Neural crest cell (in vitro differentiated cells): ENCODE measurements at places on chromosomes 6 and 20. TPM values are rescaled to one million over a fixed set of nuclear protein-coding genes. Genes with fewer than 3 reads are reported as not detected.

Gene LRFN2
- total RNA-seq: 0.14 TPM in 1 of 2 replicates, not detected in the other

DNA sequence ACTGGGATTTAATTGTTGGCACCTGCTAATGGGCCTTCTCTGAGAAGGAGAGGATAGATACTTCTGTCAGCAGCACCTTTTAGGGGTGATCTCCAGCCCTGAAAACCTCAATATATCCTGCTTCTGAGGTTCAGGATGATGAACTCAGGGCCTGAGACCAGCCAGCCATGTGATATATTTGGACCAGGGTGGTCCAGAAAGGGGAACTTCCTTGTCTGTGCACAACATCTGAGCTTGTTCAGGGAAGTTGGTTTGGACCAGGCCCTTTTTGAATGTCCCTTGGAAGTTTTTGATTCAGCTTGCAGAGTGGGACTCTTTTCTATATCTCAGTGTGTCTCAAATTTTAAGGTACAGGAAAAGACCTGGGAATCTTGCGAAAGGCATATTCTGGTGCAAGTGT is 85.8 kb downstream of the GFRA4 start:
- no peak overlapping the region for H3K27ac ChIP-seq
- H3K4me1 ChIP-seq: no peaks in the 10 kb centered on the region
- H3K36me3 ChIP-seq: peaks cover 11% of the 10 kb centered on the region
- no peak for DNase-seq

GRCh38 chr20:46905364-46906125 is 10.9 kb downstream of the EYA2 start:
- no peak for DNase-seq
- H3K4me1 ChIP-seq: no peaks in the 10 kb centered on the region
- no peaks in the 10 kb centered on the region for H3K36me3 ChIP-seq
- no peak overlapping the region for H3K27ac ChIP-seq
- no peak overlapping the region for H3K4me3 ChIP-seq

GRCh38 chr20:48694381-48694865 is 133.4 kb downstream of the PREX1 start:
- H3K4me1 ChIP-seq: peaks cover 25% of the 10 kb centered on the region
- no peaks in the 10 kb centered on the region for H3K27me3 ChIP-seq
- H3K4me3 ChIP-seq: no peak overlapping the region
- no peak overlapping the region for H3K27ac ChIP-seq
- H3K36me3 ChIP-seq: peaks cover 36% of the 10 kb centered on the region
- DNase-seq: no peak

DNA sequence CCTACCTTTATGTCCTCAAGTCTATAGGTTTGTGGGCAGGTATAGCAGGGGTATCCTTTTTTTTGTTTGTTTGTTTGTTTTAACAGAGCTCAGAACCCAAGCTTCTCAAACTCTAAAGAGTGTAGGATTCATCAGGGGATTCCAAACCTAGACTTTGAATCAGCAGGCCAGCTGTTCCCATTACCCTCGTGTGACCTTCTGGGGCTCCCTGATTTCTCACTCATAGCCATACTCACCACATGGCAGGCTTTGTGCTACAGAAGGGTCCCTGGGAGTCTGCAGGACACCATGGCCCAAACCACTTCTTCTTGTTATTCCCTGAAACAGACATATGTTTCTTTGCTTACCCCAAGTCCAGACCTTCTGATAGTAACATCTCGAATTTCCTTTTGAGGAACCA is 350.8 kb upstream of the TSHZ2 start:
- H3K27me3 ChIP-seq: peaks cover 4% of the 10 kb centered on the region
- no peak overlapping the region for H3K27ac ChIP-seq
- H3K36me3 ChIP-seq: no peaks in the 10 kb centered on the region
- no peak for DNase-seq
